ENCODE measurements at places on chromosomes 7 and 10. TPM values are rescaled to one million over a fixed set of nuclear protein-coding genes. Genes with fewer than 3 reads are reported as not detected.

- no peaks in the 10 kb centered on the region for H3K27me3 ChIP-seq
- H3K4me1 ChIP-seq: no peaks in the 10 kb centered on the region
- H3K4me3 ChIP-seq: no peak overlapping the region
- H3K36me3 ChIP-seq: no peaks in the 10 kb centered on the region
These were observed 39.7 kb upstream of the TNKS2 start for GRCh38 chr10:91758303-91759146.

DNA sequence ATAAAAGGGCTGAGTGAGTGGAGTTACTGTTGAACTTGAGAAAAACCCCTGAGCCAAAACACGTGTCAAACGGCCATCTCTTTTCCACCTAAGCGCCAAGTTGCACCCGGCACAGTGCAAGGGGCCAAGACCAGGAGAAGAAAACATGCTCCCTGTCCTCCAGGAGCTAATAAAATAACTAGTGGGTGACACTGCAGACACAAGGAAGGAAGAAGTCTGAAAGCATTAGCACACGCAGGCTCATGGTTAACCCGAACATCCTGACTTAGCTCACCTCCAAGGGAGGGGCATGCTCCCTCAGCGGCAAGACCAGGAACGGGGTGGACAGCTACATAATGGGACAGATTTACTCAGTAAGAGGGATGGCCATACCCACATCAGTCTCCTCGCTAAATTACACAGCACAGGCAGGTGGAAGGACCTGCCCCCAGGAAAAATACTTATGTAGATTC lies 65.0 kb downstream of the PIP4K2A start:
- no peaks in the 10 kb centered on the region for H3K4me1 ChIP-seq
- no peak overlapping the region for H3K4me3 ChIP-seq
- no peak overlapping the region for H3K27ac ChIP-seq
- H3K36me3 ChIP-seq: no peaks in the 10 kb centered on the region
- H3K27me3 ChIP-seq: no peaks in the 10 kb centered on the region

The SH2D4B gene
- total RNA-seq: not detected

GRCh38 chr7:30913821-30914515 lies 2.3 kb downstream of the AQP1 start:
- peak overlapping the region; percentile 9 for H3K4me3 ChIP-seq
- no peak overlapping the region for H3K27ac ChIP-seq
- H3K36me3 ChIP-seq: no peaks in the 10 kb centered on the region
- DNase-seq: peak; percentile 66
- H3K4me1 ChIP-seq: peaks cover 19% of the 10 kb centered on the region

GRCh38 chr7:1963575-1963974 lies 269.2 kb downstream of the MAD1L1 start:
- no peak overlapping the region for H3K4me3 ChIP-seq
- no peaks in the 10 kb centered on the region for H3K4me1 ChIP-seq
- no peak for DNase-seq
- H3K27me3 ChIP-seq: no peaks in the 10 kb centered on the region
- H3K27ac ChIP-seq: no peak overlapping the region

The BMPER gene
- 1.3 TPM for total RNA-seq

GRCh38 chr10:120217736-120218135 lies 239.3 kb upstream of the PLPP4 start:
- H3K4me3 ChIP-seq: no peak overlapping the region
- H3K27me3 ChIP-seq: no peaks in the 10 kb centered on the region
- no peak overlapping the region for H3K27ac ChIP-seq
- DNase-seq: no peak
- H3K4me1 ChIP-seq: no peaks in the 10 kb centered on the region

- no peaks in the 10 kb centered on the region for H3K4me1 ChIP-seq
- H3K27ac ChIP-seq: no peak overlapping the region
- H3K27me3 ChIP-seq: no peaks in the 10 kb centered on the region
- no peak for DNase-seq
- H3K36me3 ChIP-seq: no peaks in the 10 kb centered on the region
These were observed 161.7 kb upstream of the PLXDC2 start for GRCh38 chr10:19654576-19654975.

DNA sequence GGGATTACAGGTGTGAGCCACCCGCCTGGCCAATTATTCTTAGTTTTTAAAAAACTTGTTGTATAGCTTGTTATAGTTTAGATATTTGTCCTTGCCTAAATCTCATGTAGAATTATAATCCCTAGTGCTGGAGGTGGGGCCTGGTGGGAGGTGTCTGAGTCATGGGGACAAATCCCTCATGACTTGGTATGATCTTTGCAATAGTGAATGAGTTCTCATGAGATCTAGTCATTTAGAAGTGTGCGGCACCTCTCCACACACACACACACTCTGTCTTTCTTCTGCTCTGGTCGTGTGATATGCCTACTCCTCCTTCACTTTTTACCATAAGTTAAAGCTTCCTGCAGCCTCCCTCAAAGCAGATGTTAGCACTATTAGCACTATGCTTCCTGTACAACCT lies 37.2 kb downstream of the FAM149B1 start:
- no peak overlapping the region for H3K27ac ChIP-seq
- H3K4me1 ChIP-seq: no peaks in the 10 kb centered on the region

DNA sequence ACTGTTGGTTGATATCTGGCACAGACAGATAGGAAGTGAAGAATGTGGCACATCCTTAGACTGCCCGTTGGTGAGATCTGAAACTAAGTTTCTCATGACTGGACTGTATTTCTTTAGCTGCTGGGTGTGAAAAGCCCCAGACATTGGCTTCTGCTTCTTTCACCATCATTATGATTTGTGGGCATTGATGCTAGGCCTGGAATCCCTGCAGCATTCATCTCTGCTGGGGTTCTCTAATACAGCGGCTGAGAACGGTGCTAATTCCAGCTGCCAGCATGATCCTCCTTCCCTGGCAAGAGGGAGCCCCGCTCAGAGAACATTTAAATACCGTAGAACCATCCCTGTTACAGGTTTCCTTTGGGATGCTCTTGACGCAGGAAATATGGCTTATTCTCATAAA lies 26.2 kb downstream of the RBM20 start:
- H3K4me3 ChIP-seq: no peak overlapping the region
- H3K36me3 ChIP-seq: no peaks in the 10 kb centered on the region
- no peaks in the 10 kb centered on the region for H3K27me3 ChIP-seq
- no peaks in the 10 kb centered on the region for H3K4me1 ChIP-seq

The MYL10 gene
- not detected for total RNA-seq

GRCh38 chr10:133202778-133203651 lies 27.0 kb upstream of the UTF1 start:
- no peak overlapping the region for H3K27ac ChIP-seq
- no peaks in the 10 kb centered on the region for H3K36me3 ChIP-seq
- no peak overlapping the region for H3K4me3 ChIP-seq
- H3K27me3 ChIP-seq: no peaks in the 10 kb centered on the region

DNA sequence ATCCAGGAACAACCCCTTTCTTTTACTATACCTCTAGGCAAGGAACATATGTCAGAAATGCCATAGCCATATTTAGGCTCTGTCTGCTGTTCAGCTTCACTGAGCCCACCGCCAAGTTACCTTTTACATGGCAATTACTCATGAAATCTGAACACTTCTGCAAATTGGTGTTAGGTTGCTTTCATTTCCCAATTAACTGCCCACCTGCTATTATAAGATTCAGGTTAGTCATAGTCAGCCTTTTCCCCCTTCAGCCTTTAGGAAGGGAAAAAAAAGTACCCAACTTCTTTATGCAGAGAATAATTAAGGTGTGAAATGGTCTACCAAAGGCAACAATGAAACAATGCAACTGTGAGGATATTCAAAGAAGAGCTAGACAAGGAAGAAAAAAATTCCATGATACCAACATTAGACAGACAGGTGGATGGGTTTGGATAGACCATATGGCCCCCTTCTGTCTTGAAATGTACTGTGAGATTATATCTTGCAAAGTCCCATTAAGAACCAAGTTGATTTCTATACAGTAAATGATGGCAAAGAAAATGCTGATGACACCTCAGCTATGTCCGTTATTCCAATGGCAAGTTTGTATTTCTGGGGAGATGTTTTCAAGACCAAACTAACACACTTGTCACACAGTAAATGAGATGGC lies 442.1 kb upstream of the NRP1 start:
- H3K4me3 ChIP-seq: no peak overlapping the region
- H3K27me3 ChIP-seq: no peaks in the 10 kb centered on the region
- H3K4me1 ChIP-seq: no peaks in the 10 kb centered on the region
- H3K36me3 ChIP-seq: no peaks in the 10 kb centered on the region
- no peak overlapping the region for H3K27ac ChIP-seq

DNA sequence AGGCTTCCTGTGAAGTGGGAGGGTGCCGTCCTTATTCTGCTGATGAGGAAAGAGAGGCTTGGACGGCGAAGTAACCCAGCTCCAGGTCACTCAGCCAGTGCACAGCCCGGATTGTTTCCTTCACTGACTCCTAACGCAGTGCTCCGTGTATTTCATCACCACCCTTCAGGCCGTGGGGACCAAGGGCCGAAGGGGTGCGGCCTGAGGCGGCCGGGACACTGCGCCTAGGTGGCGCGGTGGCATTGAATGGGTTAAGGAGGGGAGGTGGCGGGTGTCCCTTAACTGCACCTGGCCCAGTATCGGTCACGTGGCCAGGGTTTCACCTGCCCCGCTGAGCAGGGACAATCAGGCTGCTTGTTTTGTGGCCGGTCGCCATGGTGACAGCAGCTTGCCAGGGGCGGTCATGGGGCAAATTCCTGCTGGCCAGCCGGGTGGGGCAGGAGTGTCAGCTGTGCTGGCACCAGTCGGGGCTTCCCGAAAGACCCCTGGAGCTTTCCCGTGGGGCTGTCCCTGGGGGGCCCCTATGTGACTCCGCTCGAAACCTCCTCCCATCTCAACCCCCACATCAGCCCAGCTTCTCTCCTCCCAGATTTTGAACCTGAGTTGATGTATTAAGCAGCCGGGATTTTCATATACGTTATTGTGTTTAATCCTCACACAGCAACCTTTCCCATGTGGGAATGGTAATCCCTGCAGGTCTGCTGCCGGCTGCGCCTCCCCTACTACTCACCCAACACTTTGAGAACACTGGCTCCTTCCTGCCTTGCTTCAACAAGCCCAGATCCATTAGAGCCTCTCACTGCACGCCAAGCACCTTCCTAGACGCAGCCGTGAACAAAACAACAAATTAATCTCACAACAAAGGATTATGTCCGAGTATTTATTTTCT lies 4.4 kb upstream of the ABHD11 start:
- DNase-seq: peak; percentile 99
- H3K4me3 ChIP-seq: no peak overlapping the region
- H3K27me3 ChIP-seq: no peaks in the 10 kb centered on the region
- H3K4me1 ChIP-seq: no peaks in the 10 kb centered on the region
- H3K36me3 ChIP-seq: no peaks in the 10 kb centered on the region

The VIPR2 gene
- 1.3 TPM for total RNA-seq

DNA sequence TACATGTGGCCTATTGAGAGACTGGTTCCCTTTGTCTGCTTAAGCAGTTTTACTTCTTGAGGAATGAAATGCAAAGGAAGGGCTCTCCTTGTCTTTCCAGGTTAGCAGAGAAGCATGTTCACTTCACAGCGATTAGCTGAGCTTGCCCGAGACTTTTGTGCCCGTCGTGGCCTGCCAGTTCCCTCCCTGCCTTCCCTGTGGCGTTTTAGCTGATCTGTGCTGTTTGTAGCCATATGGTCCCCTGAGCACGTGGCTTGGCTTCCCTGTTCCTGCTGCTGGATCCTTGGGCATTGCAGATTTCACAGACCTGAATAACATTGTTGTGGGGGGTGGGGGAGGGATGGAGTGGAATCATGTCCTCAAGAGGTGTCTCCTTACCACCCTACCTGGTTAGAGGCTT lies 61.8 kb downstream of the SND1 start:
- no peak overlapping the region for H3K4me3 ChIP-seq
- H3K4me1 ChIP-seq: no peaks in the 10 kb centered on the region
- H3K36me3 ChIP-seq: peaks cover 5% of the 10 kb centered on the region
- no peak overlapping the region for H3K27ac ChIP-seq
- H3K27me3 ChIP-seq: no peaks in the 10 kb centered on the region

The GHRHR gene
- total RNA-seq: not detected

DNA sequence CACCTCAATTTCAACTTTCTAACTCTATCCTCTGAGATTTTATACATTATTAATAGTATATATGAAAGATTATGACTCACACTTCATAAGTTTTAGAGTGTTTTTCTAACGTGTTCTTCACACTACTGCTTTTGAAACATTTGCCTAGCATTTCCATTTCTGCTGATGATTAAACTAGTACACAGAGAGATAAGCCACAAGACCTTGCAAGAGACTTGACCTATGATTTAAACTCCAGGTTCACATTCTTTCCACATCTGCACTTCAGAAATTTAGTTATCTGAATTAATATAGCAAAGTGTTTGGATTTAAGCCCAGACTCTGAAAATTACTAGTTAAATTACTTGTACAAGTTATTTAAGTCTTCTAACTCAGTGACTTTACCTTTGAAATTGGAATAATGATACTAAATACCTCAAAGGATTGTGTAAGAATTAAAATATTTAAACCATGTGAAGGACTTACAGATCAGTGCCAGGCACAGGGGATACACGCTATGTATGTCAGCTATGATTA lies 66.6 kb downstream of the PCLO start:
- no peak overlapping the region for H3K27ac ChIP-seq
- no peaks in the 10 kb centered on the region for H3K27me3 ChIP-seq
- DNase-seq: no peak
- no peak overlapping the region for H3K4me3 ChIP-seq
- H3K4me1 ChIP-seq: no peaks in the 10 kb centered on the region

DNA sequence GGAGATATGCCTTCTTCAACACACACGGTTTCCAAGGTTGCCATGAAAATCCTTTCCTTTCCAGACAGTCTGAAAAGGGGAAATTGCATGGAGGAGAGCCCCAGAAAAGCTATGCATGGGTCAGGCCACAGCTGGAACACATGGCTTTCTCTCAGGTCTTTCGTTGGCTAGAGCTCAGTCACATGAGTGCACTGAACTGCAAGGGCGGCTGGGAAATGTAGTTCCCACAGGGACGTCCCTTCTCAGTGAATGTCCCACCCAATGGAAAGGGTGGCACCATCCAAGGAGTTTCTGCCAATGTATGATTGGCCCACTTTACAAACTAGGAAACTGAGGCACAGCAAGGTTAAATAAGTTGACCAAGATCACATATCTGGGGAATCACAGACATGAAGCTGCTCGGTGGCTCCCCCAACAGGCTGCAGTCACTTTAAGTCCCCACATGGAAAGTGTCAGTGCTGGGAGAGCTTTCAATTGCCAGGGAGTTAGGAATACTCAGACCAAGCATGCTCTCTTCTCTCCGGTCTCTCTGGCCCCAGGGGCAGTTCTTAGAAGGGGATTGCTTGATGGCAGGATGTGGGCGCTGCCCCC lies 571.3 kb downstream of the GLRX3 start:
- no peaks in the 10 kb centered on the region for H3K27me3 ChIP-seq
- DNase-seq: no peak
- H3K36me3 ChIP-seq: no peaks in the 10 kb centered on the region
- no peak overlapping the region for H3K4me3 ChIP-seq
- no peak overlapping the region for H3K27ac ChIP-seq

Measured in colonic mucosa (tissue), 4 donors.